ENCODE measurements at places on chromosomes 6 and 20.

DNA sequence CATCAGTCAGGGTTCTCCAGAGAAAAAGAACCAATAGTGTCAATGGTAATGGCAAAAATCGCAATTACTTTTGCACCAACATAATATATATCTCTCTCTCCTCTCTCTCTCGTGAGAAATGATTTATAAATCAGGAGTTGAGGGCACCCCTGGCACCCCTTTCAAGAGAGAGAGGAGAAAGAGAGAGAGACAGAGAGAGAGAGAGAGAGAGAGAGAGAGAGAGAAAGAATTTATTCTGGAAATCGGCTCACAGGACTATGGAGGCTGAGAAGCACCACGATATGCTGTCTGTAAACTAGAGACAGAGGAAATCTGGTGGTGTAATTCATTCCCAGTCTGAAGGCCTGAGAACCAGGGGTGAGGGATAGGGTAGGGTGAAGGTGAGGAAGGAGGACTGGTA is 201.9 kb upstream of the MAP3K7 start:
- no peak for DNase-seq

GRCh38 chr6:155077331-155077730 is 82.2 kb downstream of the TIAM2 start:
- DNase-seq = no peak

DNA sequence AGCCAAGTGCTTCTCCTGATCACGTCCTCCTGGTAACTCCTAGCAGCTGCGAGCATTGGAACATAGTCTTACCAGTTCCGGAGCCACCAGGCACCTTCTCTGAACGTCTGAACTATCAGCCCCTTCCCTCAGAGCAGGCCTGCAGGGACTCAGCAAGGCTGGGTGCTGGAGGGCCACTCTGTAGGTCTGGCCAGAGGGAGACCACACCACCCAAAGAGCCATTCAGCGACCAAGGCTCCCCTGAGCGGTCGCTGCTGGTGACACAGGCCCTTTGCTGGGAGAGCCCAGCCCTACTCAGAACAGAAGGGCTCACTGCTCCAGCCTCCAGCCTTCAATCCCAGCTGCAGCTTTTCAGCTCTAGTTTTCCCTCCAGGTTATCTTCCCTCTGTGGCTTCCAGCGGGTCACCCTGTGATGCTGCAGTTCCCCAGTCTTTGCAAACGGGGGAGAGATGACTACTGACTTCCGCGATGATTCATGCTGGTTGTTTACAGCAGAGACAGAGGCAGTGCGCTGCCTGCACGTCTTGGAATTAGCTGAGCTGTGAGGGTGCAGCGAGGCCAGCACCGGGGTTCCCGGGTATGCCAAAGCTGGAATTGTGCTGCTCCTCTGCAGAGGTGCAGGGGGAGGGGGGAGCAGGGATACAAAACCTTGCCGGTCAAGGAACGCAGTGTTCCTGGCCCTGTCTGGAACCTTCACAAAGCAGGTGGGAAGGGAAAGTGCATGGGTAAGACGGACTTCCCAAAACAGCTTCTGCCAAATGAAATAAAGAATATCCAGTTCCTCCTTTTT is 161.4 kb downstream of the LY86 start:
- DNase-seq = peak; percentile 57

DNA sequence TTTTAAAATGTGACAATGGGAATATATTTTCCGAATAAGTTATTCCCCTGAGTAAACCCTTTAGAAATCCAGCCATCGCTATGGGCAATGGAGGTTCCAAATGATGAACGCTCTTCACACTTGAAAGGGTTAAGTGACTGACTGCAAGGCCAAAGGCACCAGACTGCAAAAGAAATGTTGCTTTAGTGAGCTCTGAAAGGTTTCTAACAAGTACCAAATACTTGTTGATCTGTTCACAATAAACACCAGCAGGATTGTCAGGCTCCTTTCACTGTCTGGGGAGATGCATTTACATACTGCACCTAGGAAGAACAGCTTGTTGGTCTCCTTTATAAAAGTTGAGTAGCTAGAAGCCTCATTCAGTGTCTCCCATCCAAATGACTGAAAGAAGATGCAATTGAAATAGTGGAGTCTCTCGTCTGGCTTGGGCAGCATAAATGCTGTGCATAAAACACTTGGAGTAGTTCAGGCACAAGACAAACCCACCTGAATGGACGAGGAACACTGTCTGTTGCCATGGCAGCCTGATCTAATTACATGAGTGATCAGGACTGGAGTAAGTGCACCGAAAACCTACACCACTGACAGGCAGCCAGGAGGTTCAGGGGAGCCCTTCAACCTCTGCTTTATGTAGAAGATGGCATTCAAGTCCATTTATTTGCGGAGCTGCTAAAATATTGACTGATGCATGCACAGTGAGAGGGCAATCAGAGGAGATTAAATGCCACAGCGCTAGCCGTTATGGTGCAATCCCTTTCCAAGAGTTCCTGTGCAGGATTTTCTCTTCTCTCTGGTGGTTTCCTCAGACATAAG is 2.9 kb downstream of the ATXN1 start:
- no peak for DNase-seq

- DNase-seq = no peak
Observed at GRCh38 chr6:105886066-105886813, 199.9 kb upstream of the PRDM1 start.

DNA sequence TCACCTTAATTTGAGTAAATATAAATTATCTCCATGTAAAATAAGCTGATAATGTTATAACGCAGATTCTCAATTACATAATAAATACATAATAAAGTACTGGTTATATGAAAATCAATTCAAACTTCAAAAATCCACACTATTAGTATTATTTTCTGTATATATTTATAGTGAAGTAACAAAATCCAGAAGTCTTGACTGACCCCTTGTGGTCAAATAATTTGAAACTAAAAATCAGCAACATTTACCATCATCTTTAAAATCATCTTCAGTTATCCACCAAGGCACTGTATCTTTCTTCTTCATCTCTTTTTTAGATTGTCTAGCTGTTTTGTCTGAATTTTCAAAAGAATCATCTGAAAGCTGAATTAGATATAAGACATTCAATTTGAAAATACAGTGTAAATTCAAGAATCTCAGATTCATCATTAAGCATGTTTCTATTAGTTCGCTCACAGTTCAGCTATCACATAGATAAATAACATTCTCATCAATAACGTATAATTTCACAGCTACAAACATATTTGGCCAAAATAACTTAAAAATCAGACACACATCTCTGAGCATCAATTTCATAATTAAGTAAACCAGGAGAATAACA is 6.5 kb downstream of the CEP162 start:
- DNase-seq = no peak

GRCh38 chr6:132143258-132143657 is 192.1 kb upstream of the CCN2 start:
- DNase-seq = no peak

- DNase-seq = no peak
Observed at GRCh38 chr20:25580711-25581110, 4.6 kb downstream of the NINL start.

- peak; percentile 87 for DNase-seq
Observed at GRCh38 chr6:150599199-150600009, at the start of gene PLEKHG1. Gene PLEKHG1, plus strand, starts transcription at chr6:150599885. Its CDS starts 133,797 bp downstream, at chr6:150733682.

DNA sequence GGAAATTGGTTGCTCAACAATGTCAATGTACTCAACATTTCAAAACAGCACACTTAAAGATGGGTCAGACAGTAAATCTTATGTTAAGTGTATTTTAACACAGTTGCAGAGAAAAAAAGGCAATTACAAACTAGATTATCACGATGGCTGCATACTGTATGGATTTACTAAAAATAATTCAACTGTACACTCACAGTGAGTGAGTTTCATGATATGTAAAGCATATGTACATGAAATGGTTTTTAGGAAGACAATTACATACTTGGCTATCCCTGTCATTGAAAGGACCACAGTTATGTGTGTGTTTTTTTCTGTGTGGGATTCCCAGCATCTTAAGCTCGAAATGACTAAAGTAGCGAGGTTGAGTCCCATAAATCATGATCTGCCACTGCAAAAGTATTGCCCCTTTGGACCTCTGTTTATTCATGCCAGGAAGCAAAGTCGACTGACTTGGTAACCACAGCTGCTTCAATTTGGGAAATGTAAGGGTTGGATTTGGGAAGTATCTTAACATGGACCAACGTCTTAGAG is 5.5 kb upstream of the SALL4 start:
- DNase-seq = no peak

DNA sequence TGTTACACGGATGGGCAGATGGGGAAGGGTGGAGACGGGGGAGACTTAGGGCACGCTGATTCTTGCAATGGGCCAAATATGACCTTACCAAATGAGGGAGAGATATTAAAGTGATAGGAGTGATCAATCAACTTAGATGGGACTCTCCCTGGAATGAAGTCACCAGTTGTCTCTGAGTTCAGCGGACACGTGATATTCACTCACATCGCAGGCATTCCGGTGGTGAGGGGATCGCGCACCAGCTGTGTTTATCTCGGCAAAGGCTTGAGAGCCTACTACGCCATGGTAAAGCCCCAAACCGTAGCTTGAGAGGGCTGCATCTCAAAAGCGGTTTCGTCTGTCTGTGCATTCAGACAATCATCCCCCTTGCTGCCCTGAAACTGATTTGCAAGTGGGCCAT is 5.5 kb downstream of the BMP7 start:
- peak; percentile 71 for DNase-seq

DNA sequence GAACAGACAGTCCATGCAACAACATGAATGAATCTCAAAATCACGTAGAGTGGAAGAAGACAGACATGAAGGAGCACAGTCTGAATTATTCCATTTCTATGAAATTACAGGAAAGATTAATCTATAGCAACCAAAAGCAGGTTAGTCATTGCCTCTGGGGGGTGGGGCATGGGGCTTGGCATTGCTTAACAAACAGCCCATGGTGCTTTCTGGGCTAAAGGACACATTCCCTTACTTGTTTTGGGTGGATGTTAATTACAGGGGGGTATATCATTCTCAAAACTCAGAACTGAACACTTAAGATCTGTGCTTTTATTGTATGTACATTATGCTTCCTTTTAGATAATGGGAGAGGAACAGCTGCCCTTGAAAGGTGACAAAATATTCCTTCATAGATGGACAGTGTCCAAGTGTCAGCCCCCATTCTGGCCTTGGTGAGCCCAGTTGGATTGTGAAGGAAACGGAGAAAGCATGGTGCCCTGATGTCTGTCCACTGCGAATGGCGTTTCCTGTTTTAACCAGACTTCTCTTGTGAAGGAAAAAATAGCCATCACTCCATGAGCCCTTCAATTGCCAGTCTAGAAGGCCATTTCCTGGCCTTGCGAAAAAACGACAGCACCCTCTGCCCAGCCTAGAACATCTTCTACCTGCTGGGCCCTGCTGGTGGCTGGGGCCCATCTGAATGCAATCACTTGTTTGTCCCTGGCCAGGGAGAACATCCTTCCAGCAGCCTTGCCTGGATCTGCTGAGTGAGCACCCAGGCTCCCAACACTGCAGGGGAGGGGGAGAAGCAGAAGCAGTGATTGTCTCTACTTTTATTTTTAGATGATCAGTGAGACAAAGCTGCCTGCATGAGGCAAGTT is 179.7 kb downstream of the BCAS1 start:
- DNase-seq = no peak

DNA sequence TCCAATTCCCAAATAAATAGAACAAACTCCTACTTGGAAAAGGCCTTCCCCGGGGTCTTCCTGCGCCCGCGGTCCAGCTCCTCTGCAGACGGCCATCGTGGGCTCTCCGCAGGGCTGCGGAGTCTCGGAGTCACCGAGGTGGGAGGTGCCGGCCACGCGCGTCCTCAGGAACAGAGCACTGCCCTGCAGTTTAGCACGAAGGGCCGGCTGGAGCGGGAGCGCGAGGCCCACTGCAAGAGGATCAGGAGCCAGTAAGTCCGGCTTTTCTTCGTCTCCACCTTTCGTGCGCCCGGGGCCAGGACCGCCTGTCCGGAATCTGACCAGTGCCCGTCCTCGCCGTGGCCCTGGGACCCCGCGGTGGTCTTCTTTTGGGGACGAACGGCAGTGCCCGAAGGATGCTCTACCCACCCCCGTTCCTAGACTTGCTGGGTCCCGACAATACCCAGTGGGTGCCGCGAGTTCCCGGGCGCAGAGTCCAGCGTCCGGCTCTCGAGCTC is 1.4 kb downstream of the BHLHE23 start:
- no peak for DNase-seq
